NCI-H1417 (cell line): ENCODE measurements at places on chromosomes 7 and 10.

DNA sequence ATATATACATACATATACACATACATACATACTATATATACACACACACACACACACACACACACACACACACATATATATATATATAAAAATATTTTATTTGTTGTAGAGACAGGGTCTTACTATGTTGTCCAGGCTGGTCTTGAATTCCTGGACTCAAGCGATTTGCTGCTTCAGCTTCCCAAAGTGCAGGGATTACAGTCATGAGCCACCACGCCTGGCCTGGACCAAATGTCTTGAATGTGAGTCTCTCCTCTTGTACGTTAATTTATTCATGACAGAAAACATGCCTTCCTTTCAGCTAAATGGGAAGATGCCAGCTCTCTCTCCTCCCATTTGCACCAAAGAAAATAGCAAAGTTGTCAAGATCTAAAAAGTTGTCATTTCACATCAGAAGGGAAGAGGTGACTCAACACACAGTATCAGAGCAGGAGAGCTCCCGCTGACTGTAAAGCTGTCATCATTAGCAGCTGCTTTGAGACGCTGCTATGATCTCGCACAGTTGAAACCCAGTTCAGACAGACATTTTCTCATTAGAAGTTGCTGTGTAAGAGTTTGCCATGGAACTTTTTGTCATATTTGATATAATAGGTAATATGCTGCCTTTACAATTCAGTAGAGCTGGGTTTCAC is 224.3 kb downstream of the SFMBT2 start:
- no peak for DNase-seq

- no peak for DNase-seq
Observed at GRCh38 chr7:71112436-71112835, 19.5 kb upstream of the GALNT17 start.

GRCh38 chr10:93468461-93469213 is 13.5 kb downstream of the MYOF start:
- DNase-seq: no peak

DNA sequence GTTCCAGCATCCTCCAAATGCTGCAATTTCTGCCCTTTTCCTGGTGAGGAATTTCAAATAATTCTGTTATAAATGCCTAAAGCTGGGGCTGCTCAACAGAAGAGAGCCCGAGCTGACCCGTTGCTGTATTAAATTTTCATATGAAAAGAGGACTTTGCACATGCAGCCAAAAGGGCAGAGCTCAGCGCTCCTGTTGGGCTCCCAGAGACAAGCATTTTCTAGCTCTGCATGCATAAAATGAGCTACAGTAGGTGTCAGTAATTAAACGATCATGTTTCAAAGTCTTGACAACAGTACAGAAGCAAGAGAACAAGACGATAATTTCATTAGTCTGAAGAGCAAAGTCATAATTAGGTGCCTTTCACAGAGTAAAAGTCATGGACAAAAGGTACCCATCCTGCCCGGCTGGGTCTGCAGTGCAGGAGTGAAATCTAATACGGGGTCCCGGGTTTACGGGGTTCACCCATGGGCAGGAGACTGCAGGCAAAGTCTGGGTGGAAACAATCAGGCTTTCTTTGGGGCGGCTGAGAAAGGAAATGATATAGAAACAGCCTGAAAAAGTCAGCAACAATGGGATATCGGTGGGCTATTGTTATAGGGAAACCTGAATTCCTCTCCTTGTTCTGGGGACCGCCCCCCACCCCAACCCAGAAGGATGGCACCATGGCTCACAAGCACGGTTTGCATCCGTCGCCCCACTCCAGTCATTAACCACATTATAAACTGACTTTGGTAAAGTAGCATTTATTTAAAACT is 66.0 kb downstream of the EBF3 start:
- DNase-seq: peak; percentile 49

- no peak for DNase-seq
Observed at GRCh38 chr7:101900103-101900502, 82.7 kb downstream of the CUX1 start.

- no peak for DNase-seq
Observed at GRCh38 chr7:11236680-11237079, 263.0 kb downstream of the PHF14 start.

DNA sequence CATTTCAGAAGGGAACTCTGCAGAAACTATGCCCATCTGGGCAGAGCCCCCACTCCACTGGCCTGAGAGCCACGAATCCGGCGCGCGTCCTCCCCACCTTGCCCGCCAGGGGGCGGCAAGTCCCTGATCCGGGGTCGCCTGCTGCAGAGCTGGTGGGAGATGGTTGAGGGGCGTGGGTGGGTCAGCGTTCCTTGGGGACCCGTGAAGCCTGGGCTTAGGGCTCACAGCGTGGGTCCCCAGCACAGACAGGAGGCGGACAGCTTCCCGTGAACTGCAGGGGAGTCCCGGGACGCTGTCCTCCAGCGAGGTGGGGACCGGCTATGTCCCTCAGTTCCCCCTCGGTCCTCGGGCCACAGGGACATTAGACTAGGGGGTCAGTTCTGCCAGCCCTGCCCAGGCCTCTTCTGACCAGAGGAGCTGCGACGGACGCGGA is 585 bp upstream of the POP7 start:
- peak; percentile 79 for DNase-seq

- peak; percentile 42 for DNase-seq
Observed at GRCh38 chr10:117138838-117139580, 939 bp upstream of the VAX1 start.

DNA sequence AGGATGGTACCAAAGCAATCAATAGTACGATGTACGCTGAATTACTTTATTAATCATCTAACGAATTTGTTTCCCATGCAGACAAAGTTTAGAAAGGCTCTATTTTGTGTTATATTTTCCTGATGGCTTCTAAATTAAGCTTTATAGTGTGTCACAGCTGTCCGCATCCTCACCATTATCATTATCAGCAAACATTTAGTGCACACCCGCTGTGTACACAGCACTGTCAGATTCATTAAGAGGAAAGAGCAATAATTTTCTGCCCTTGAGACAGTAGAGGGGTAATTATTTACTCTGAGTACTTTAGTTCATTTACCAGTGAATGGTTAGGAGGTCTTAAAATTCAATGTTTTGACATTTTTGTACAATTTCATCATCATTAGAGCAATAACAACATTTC is 233.3 kb upstream of the PTPRZ1 start:
- DNase-seq: peak; percentile 75

GRCh38 chr7:101058355-101058754 is 26.9 kb upstream of the TRIM56 start:
- no peak for DNase-seq

DNA sequence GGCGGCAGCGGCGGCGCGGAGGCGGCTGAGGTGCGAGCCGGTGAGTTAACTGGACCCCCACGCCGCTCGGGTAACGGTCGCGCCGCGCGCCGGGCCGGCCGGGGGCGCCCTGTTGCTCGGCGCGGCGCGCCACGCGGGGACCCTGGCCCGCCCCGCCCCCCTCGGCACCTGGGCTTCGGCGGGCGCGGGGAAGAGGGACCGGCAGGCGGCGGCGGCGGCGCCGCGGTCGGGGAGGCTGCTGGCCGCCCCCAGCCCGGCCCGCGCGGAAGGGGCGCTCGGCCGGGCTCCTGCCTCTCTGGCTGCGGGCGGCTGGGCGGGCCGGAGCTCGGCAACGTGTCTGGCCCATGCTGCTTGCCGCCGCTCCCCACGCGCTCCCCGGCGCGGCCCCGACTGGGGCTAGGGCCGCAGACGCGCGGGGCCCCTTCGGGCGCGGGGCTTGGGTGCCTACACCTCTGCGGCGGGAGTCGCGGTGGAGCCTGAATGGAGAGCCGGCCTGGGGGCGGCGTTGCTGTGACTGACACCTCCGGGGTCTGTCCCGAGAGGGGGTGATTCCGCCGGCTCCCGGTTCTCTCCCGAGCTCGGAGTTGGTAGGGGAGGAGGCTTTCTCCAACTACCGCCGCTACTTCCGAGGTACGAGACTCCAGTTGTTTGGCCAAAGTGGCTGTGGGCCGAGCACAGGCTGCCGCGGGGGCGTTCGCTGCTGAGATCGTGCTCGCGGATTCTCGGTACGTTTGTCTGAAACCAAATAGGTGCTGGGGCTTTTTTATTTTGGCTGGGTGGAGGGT is 494 bp downstream of the PALS2 start:
- DNase-seq: peak; percentile 86

DNA sequence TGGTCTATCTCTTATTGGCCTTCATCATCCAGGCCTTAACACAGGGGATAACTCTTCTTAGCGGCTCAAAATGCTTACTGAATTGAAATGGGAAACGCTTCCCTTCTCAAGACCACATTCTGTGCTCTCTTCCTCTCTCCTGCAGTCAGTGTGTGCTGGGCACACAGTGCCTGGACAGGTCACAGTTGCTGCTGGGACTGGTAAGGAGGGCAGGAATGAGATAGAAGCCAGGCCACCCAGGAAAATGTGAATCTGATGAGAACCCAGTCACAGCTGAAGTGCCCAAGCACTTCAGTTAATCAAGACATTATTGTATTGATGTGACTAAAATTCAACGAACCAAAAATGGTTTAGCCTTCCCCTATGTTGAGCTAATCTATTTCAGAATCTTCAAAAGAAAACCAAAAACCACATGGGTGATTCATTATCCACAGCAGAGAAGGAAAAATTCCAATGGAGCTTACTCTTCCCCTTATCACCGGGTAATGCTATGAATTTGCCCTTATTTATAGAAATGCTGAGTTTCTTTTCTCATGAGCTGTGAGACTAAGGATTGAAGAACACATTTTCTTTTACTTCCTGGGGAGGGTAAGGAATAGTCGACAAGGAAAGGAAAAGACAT is 41.2 kb upstream of the PLPP4 start:
- DNase-seq: no peak

GRCh38 chr10:538895-539294 is 150.6 kb downstream of the DIP2C start:
- DNase-seq: no peak

- DNase-seq: no peak
Observed at GRCh38 chr7:117008886-117009531, 55.7 kb downstream of the ST7 start.

DNA sequence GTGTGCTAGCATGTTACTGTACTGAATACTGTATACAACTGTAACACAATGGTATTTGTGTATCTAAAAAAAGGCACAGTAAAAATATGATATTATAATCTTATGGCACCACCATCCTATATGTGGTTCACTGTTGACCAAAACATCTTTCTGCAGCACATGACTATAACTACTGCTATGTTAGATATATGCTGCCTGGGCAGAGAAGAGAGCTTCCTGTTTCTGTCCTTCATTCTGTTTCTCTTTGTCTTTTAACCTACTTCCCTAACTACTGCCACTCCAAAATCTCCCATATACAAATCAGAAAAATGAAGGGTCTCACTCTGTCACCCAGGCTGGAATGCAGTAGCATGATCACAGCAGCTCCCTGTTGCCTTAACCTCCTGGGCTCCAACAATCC is 8.8 kb upstream of the FGL2 start:
- DNase-seq: no peak

- no peak for DNase-seq
Observed at GRCh38 chr7:44210107-44210506, 9.3 kb downstream of the YKT6 start.

- no peak for DNase-seq
Observed at GRCh38 chr10:27673065-27673464, 72.6 kb downstream of the MKX start.

- DNase-seq: no peak
Observed at GRCh38 chr7:39946693-39947092, 3.4 kb upstream of the CDK13 start.

DNA sequence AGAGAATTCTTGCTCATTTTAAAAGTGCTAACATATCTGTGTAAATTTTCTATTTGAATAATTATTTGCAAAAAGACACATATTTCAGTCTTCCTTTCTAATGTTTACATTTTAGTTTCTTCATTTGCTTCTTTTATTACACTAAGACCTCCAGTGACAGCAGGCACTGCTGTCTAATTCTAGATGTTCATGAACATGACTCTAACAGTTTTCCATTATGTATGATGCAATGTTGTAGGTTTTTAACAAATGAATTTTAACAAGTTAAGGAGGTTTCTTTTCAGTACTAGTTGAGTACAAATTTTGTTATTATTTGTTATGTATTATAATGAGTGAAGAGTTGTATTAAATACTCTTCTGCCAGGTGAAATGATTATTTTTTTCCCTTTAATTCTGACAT is 83.6 kb downstream of the GRB10 start:
- DNase-seq: no peak

- DNase-seq: no peak
Observed at GRCh38 chr10:133361773-133362441, 4.1 kb upstream of the FUOM start.

DNA sequence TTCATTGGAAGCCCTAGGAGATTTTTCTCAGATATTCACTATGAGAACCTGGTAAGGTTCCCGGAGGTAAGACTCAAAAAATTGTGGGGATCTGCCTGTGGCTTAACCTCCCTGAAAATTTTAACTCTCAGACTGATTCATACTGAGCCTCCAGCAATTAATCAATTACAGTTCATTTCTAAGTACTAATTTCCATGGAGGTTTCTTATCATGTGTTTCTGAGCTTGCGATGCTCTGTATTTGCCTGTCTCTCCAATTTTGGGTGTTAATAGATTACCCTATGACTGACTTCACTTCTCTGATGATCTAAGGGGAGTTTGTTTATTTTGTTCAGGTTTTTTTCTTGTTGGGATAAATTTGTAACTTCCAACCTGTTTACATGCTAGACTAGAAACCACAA is 215.4 kb upstream of the TMEM196 start:
- no peak for DNase-seq

GRCh38 chr7:114508086-114508485 is 93.5 kb downstream of the FOXP2 start:
- DNase-seq: no peak

GRCh38 chr10:128028508-128029289 is 97.5 kb downstream of the MKI67 start:
- DNase-seq: no peak

DNA sequence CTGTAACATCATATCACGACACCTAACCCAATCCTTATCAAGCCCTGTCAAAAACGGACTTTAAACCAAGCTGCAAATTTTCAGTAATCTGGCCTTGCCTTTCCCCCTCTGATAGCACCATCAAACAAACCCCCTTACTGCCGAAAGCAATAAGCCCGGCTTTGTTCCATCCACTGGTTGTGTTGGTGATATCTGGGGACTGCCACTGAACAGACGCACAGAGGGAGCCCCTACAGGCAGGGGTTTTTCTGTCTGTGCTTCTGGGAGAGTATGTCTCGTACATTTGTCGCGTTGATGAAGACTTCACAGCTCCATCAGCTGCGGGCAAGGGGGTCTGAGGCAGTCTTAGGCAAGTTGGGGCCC is 550 bp upstream of the PLAU start:
- DNase-seq: no peak

GRCh38 chr10:25565570-25565969 is 368.5 kb upstream of the MYO3A start:
- no peak for DNase-seq
